Caki2 (cell line): ENCODE measurements at places on chromosomes 7 and 10. TPM values are rescaled to one million over a fixed set of nuclear protein-coding genes. Genes with fewer than 3 reads are reported as not detected.

CHST3 gene
- total RNA-seq = 45.2 and 49.3 TPM in 2 replicates

GRCh38 chr10:86287966-86288579 is 78.5 kb downstream of the GRID1 start:
- no peak for DNase-seq

- DNase-seq = peak; percentile 62
Observed at GRCh38 chr10:17981766-17982380, 30.2 kb downstream of the SLC39A12 start.

RPEL1 gene
- total RNA-seq = not detected in 2 replicates

GRCh38 chr7:151218170-151218569 is 7.9 kb upstream of the H2BK1 start:
- no peak for DNase-seq

RNF148 gene
- not detected in 2 replicates for total RNA-seq

DNA sequence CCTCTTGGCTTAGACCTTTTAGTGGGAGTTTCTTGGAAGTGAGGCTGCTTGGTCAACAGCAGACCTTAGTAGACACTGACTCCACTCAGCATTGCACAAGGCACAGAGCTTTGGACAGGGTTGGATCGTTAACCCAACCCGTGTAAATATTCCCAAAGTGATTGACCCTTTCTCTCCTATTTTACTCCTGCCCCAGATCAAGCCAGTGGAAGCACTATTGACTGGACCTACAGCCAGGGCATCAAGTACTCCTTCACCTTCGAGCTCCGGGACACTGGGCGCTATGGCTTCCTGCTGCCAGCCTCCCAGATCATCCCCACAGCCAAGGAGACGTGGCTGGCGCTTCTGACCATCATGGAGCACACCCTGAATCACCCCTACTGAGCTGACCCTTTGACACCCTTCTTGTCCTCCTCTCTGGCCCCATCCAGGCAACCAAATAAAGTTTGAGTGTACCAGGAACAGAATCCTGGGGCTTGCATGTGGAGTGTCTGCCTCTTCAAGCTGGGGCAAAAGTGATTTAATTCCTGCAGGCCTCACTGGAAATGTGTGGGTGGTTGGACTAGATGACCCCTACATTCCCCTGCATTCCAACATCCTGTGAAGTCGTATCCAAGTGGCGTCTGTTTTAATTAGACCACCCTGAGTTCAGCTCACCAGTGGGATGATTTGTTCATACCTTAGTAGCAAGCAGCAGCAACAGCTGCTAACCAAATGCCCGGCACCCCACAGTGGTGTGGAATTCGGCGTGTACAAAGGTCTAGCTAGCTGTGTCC is 7.5 kb downstream of the CPA1 start:
- DNase-seq = no peak

DNA sequence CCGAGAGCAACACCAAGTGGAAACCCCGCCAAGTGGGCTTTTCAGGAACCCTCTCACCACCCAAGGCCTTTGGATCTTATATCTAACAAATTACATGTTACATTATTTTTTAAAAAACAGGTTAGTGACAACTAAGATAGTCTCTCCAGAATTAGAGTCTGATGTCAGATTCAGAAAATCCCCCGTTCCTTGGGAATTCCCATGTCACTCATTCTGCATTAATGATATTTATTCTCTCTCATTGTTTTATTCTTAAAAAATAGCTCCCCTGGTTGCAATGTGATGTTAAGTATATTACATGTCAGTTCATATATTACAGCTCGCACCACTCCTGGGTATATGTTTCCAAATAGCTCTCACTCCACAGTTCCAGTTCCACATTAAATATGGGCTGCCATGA is 81.8 kb downstream of the WNT2 start:
- DNase-seq = no peak

DNA sequence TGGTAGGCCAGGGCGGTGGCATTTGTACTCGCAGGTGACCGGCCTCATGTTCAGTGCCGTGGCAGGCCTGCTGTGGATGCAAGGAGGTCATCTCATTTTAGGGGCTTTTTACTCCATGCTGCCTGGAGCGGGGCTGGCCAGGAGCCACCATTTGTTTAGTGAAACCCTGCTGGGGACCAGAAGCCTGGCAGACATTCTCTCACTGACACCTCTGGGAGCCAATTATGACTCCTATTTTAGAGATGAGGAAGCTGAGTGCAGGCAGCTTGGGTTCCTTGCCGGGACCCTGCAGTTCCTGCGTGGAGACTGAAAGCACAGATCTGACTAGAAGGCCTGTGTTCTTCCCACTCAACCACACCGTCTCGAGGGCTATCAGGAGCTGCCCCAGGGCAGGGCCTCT is 186.6 kb downstream of the FANK1 start:
- DNase-seq = no peak
